Stimulated activated CD4-positive, alpha-beta T cell treated with anti-CD3 and anti-CD28 coated beads, Interleukin-12 subunit alpha, Interleukin-12 subunit beta, amount 100 ng/mL, for 24 hours (primary cell): ENCODE measurements at places on chromosomes 3 and 15.

GRCh38 chr3:132318451-132318850 is 1.2 kb downstream of the ACP3 start:
- DNase-seq, result no peak

GRCh38 chr15:45307230-45307924 is 55.3 kb downstream of the SLC28A2 start:
- no peak for DNase-seq

GRCh38 chr15:31327669-31328427 is 1.2 kb downstream of the KLF13 start:
- no peak for DNase-seq

GRCh38 chr15:57217778-57218598 is 158.3 kb upstream of the CGNL1 start:
- no peak for DNase-seq

DNA sequence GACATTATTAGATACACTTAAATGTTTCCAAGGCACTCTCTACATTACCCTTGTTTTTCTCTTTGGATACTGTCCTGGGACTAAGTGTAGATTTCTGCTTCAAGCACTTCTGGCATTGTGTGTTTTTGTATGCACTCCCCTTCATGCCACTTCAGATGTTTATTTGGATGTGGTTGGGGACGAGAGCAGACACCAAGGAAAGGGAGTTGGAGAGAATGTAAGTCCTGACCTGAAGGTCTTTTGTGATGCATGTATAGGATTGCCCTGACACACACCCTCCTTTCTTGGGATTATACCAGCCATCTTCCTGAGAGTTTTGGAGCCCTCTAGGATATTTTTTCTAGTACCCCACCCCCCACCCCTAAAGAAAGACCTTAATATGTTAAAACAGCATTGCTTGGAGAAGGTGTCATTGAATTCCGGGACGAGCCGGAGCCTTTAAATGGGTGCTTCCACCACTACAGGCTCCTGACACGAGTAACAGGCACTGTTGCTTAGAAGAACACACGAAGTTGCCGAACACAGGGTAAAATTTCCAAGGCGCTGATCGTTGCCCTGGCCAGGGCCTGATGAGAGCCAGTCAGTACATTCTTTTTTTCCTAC is 22.7 kb downstream of the PSMD6 start:
- DNase-seq, result no peak

GRCh38 chr15:39110336-39110735 is 470.5 kb upstream of the THBS1 start:
- DNase-seq, result no peak

- no peak for DNase-seq
These were observed 149.9 kb downstream of the LRRK1 start for GRCh38 chr15:101068961-101069653.

- no peak for DNase-seq
These were observed 248.3 kb downstream of the WDR72 start for GRCh38 chr15:53511175-53511574.

DNA sequence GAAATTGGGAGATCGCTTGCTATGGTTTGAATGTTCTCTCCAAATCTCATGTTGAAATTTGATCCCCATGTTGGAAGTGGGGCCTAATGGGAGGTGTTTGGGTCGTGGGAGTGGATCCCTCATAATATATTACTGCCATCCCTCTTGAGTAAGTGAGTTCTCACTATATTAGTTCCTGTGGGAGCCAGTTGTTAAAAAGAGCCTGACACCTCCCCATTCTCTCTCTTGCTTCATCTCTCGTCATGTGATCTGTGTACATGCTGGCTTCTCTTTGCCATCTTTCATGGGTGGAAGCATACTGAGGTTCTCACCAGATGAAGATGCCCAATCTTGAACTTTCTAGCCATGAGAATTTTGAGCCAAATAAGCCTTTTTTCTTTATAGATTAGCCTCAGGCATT is 43.0 kb upstream of the IL20RB start:
- no peak for DNase-seq
